ENCODE measurements at places on chromosomes 4 and X.

DNA sequence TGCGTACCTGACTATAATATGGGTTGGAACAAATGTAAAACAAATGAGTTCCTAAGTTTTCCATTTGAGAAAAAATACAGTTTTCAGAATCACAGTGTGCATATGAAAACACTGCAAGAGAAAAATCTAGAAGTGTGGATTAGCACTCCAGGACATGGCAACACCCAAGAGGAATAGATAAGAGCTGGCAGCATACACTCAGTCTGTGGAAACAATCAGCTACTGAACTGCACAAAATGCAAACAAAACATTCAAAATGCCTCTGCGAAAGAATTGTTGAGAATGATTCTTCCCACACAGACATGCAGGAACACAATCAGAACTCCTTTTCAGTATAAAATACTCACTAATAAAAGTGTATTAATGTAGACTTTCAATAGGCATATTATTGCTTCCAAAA, 39.9 kb downstream of the ATP8A1 start:
- no peak for DNase-seq

DNA sequence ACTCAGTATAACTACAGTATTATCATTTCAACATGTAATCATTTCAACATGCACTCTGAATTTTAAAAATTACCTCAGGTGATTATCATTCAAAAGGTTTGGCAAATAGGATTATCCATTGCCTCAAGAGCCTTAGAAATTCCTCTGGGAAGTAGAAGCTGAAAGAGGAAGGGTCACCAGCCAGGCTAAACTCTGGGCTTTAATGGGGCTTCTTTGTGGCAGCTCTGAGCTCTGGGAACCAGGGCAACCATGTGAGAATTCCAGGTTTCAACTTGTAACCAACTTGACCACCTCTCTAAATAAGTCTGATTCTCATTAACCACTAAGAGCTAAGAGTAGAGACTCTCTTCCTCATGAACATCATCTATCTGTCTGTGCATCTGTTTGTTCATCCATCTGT, 117.2 kb upstream of the MED14 start:
- DNase-seq = no peak

DNA sequence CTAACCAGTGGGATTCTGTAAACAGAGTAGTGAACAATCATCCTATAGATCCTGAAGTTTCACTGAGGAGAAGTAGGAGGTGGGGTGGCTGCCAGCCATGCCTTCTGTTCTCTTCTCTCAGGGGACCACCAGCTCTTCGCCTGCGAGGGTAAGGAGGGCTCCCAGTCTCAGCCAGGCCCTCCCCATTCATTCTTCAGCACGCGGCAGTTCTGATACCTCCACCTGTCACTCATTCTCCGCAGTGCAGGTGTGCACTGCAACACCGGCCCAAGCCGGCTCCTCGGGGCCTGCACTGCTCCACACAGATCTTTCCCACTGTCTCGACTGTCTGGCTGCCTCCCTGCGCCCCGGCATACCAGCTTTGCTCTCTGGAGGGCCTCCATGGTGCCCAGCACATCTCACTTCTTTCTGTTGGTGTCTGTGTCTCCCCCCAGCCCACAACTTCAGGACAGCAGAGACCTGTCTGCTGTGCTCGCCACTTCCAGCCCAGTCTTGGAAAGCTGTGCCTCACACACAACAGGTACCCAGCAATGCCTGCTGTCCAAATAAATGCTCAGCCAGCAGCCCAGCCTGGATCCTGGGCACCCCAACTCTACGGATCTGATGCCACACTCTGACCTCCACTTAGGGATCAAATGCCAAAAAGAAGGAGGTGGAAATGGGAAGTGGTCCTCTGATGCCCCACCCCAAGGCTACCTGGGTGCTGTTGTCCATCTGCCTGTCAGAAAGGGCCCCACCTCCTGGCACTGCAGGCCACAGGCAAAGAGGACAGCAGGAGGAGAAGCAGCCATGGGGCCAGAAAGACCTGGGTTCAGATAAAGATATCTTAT, 29.0 kb downstream of the ACOX3 start:
- DNase-seq = no peak

DNA sequence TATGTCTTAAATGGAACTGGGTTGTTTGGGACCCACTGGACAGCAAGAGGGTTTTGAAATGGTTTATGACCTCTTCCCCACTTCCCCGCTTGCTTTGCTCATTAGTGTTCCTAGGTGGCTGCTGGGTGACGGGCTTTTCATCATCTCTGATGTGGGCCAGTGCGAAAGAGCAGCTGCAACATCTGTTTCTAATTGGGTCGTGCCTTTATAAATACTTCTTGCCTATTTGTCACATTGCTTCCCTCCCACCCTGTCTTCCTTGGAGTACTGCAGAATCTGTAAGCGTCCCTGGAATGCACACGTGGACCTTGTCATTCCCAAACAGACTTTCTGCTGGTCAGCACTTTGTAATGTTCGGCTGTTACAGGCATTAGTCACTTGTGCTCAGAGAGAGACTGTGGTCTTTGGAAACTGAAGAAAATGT, 35.2 kb downstream of the SEPTIN11 start:
- no peak for DNase-seq

DNA sequence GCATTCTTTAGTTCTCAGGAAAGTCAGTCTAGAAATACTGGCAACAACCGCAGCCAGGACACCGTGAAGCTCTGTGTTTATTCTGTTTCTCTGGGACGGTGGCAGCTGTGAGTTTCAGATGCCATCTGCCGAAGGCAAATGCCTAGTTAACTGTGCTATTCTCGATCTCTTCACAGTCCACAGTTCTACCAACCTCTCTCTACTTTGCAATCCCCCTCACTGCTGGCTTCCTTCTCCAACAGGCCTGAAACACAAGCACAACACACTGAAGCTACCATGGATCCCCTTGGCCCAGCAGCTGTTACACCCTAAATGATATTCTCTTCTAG, 118.8 kb downstream of the ZNF827 start:
- no peak for DNase-seq

- no peak for DNase-seq
Observed at GRCh38 chr4:102569200-102569599, 68.0 kb downstream of the NFKB1 start.

DNA sequence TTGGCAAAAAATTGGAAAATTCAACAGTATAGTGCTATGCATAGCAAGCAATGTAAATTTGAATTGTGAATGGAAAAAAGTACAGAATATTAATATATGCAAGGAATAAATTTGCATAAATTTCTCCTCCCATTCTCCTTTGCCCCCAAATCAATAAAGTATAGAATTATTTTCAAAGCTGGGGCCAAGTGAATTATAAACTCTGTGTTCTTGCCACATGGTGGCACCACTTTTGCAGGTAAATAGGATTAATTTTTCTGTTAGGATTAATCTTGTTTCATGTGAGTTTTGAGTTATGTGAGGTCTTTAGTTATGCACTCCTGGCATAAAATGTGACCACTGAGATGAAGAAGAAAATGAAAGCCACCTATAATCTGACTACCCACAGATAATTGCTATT, 19.9 kb downstream of the COPS4 start:
- peak; percentile 43 for DNase-seq

DNA sequence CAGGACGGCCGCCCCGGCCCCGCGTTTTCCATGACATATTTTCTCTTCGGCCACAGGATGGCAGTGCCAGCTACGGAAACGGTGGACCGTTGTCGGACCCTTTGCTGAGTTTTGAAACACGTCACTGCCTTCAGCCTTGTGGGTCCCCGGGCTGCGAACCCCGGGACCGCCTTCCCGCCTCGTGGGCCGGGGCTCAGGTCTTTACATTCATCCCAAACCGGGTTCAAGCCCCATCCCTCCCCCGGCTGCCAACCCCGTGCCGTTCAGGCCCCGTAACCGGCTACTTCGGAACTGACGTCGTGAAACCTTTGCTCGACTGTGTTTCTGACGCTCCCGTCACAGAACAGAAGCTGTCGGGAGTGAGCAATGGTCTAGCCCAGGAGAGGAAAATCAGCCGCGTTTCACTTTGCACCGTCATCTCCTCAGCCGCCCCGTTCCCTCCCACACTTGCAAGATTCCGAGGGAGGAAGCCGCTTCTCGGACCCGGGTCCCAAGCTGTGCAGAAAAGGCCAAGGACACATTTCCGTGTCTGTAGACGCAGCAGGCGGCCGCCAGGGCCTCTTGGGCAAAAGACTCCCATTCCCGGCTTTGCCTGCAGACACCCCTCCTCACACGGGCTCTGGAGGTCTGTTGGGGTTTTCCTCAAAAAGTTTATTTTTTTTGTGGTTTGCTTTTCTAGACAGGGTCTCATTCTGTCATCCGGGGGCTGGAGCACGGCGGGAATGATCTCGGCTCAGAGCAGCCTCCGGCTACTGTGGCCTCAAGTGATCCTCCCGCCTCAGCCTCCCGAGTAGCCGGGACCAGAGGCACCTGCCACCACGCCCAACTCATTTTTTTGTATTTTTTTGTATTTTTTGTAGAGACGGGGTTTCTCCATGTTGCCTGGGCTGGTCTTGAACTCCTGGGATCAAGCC, 41.4 kb upstream of the PPP2R3B start:
- DNase-seq = no peak

DNA sequence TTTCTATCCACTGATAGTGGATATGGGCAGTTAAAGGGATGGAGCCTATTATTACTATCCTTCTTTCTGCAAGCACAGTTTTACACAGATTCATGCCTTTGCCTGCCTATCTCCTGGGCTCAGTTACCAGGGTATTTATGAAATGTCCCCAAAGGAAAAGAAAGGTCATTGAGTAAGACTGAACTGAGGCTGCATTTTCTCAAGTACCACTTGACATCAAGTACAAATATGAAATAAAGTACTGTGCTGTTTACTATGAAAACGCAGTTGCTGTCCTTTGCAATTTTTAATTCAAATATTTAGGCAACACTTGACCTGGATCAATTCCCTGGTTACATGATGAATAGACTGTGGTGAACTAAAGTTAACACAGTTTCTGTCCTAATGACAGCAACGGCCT, 23.5 kb upstream of the SPANXN4 start:
- DNase-seq = no peak

DNA sequence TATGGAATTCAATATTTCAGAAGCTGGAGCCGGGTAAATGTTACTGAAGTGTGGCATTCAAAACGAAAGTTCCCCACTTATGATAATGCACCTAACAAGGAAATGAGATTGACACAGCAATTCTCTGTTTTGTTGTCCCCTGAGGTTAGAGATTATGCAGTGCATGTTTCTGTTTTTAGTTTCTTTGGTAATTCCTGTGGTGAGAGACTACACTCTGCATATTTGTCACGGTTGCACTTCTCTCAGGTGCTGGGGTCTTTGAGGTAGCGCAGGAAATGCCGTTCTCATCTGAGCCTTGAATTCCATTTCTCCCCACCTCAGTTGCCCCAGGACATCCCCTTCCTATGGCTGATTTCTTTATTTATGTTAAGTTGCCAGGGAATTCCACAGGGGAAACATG, 15.3 kb upstream of the BEND4 start:
- DNase-seq = no peak

DNA sequence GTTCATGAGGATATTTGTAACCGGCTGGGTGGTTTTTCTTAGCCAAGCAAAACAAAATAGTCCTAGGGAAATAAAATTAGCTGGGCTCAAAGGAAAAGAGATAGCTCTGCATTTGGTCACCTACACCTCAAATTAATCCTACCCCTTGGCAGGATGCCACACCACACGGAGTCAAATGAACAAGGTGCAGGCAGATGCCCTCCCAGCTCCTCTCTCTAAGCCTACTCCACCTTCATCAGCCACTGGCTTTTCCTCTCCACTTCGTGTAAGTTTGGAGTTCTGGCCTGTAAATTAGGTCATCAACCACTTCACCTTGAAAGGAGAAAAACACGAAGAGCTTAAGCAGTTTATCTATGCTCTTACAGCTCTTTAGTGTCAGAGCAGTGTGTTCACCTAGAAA, 1.4 kb downstream of the DDIT4L start:
- no peak for DNase-seq

DNA sequence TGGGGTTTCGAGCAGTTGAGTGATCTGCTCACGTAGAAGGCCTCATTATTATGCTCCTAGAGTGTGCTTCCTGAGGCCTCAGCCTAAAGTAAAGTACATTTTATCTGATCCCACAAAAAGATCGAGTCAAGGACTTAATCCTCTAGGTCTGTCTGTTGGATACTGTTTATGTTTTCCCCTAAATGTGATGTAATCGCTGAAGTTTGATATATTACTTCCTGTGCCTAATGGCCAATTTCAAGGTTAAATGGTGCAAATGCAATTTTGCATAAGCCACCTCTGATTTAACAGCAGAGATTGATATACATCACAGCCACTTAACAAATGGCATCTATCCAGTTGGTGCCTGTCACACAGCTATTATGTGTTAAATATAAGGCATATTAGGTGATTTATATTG, 19.4 kb upstream of the SERTM2 start:
- no peak for DNase-seq

DNA sequence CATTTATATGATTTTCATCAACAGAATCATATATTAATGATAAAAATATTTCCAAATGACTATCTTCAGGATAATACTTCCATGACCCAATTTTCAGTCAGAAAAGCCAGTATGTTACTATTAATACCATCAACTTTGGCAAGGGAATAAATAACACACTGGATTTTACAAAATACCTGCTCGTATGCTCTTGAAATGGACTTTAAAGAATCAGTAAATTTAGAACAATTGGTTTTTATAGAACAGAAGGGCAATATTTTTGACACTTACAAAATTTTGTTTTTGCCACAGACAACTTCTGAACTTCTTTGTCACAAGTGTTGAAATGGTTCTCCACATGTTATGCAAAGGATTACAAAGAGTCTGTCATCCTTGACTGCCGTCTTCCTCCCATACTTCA, 700.4 kb downstream of the FSTL5 start:
- DNase-seq = no peak

DNA sequence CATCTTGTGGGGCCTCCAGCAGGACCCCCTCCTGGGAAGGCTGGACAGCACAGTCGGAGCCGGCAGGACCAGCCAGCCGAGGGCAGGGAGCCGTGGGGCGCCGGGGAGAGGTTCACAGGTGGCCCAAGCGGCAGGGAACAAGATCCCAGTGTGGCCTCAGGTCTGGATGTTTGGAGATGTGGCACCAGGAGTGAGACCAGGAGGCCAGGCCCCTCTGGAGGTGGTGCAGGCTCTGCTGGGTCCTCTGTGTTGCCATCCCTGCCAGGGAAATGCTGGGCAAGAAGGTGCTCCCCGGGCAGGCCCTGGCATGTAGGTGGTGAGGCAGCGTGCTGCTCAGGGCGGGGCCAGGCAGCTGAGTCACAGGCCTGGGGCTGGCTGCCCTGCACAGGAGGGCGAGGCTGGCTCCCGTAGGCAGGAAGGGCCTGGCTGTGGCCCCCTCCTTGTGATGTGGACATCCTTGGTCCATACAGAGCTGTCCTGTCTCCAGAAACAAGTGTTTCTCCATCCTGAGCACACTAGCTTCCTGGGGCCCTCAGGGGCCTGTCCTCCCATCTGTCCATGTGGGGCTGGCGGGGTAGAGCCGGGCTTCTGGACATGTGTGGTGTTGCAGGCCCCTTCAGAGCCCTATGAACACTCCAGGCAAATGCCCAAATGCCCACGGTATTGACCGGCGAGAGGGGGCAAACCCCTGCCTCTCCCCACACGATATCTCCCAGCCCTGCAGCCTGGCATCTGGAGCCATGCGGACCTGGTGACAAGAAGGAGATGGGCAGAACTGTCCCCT, 4.8 kb upstream of the HGFAC start:
- peak; percentile 19 for DNase-seq

GRCh38 chr4:167003326-167003725, 231.0 kb downstream of the SPOCK3 start:
- DNase-seq = no peak
